ENCODE measurements at places on chromosomes 3 and 15. TPM values are rescaled to one million over a fixed set of nuclear protein-coding genes. Genes with fewer than 3 reads are reported as not detected.

The PIK3R4 gene
- 51.1 TPM for polyA plus RNA-seq

The KCNMB2 gene
- polyA plus RNA-seq = 31.1 TPM

The DPPA2 gene
- 1.0 TPM for polyA plus RNA-seq

The CERS3 gene
- 0.06 TPM for polyA plus RNA-seq

The MYRIP gene
- 1.9 TPM for polyA plus RNA-seq
